ENCODE measurements at places on chromosomes 3 and 15.

- DNase-seq = peak; percentile 71
Measured at GRCh38 chr3:126472277-126473006, 3.2 kb downstream of the ZXDC start.

- no peak for DNase-seq
Measured at GRCh38 chr15:55320238-55320550, 1.2 kb downstream of the PIGB start.

DNA sequence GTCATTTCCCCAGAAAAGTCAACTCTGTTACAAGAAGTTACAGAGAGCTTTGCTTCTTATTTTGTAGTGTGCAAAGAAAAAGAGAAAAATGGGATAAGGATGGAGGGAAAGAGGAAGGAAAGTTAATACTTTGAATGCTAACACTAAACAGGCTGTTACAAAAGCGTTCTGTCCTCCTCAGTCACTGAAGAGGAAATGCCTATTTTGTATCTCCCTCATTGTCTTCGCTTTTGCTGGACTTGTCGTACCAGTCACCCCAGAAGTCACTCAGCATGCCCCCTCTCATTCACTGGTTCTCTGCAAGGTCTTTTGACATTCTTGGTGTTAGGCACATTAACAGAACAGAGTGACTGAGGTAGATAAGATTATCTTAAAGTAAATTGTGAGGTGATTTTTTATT is 129.6 kb downstream of the ALCAM start:
- DNase-seq = no peak

DNA sequence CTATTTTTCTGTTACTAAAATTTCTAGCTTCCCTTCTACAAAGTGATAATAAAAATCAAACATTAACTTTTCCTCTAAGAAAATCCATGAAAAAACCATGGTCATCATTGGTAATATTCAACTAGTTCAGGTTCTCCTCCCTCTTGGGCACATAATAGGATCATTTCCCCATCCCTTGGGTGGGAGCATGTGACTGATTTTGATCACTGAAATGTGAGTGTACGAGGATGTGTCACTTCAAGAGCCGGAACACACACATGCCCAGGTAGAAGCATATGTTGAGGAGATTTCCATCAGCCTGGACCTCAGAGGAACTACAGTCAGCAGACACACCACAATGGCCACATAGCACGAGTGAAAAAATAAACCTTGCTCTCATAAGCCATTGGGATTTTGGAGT is 36.1 kb downstream of the AP3S2 start:
- DNase-seq = no peak

DNA sequence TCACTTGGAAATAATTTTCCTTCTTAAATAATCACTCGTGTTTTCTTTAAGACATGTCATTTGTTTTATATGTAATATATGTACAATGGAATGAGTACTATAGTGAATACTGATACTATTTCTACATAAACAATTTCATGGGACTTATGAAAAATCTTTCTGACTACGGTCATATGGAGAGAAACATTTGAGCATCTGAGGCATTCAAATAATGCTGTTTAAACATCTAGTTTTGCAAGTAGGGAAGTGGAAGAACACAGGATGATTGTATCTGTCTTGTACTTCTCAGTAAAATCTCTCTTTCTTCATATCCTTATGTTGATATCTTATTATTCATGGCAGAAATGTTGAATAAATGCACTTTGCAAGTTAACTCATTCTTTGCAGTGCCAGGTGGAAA is 599.5 kb upstream of the KCNMB2 start:
- no peak for DNase-seq

DNA sequence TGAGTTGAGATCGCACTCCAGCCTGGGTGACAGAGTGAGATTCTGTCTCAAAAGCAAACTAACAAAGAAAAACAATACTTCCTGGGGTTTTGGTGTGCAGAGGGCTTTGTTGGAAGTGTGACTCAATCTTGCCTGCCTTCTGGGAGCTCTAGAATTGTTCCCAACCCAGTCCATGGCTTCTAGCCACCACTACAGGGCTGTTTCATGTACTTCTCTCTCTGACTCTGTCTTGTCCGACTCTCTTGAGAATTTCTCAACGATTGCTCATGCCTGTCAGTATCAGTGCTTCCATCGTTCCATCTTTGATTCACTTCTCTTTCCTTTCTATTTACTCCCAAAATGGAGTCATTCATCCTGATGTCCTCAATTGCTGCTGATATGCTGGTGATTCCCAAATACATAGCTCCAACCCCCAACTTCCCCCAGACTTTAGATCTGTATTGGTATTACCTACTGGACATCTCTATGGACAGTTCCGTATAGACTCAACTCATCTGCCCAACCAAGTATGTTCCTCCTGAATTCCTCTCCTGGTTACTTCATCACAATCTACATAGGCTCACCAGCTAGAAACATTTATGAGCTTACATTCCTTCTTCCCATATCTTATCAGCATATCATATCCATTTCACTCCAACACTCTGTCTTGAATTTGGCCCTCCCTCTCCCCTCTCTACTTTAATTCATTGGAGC is 1.8 kb upstream of the AP2M1 start:
- DNase-seq = no peak

DNA sequence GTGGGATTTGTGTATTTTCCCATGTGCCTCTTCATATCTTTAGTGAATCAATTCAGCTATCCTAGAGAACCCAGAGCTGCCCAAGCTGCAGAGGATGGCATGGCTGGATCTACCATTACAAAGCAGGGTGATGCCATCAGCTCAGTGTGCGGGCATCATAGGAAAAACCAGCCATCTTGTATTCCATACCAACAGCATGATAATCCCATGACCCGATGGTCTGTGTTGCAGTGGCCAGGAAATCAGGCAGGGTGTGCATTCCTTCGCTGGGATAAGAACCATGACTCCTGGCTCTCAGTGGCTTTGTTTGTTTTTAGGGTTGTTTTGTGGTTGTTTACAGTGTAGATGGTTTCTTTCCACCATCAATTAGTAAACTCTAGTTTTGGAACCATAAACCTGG is 36.0 kb downstream of the ARHGAP31 start:
- no peak for DNase-seq

DNA sequence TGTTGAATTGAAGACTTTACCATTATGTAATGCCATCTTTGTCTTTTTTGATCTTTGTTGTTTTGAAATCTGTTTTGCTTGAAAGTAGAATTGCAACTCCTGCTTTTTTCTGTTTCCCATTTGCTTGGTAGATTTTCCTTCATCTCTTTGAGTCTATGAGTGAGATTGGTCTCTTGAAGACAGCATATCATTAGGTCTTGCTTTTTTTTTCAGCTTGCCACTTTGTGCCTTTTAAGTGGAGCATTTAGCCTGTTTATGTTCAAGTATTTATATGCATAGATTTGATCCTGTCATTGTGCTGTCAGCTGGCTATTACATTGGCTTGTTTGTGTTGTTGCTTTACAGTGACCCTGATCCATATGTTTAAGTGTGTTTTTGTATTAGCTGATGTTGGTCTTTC is 131.8 kb downstream of the ZIC1 start:
- no peak for DNase-seq

GRCh38 chr15:92429378-92430068 is 35.8 kb downstream of the ST8SIA2 start:
- no peak for DNase-seq

DNA sequence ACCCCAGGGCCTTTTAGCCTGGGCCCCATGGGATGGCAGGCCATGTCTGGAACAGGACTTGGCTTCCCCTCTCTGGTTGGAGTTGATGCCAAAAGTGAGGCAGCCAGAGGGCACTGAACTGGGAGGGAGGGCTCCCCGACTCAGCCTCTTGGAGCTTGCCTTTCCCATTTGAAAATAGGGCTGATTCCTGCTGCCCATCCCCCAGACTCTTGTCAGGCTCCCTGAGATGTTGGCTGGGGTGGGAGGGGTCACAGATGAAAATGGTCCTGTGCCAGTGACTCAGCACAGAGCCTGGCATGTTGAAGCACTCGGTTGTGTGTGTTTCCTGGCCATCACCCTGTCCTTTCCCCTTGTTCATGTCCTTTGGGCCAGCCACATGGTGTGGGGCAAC is 6.6 kb downstream of the PPCDC start:
- no peak for DNase-seq

- no peak for DNase-seq
Measured at GRCh38 chr3:16476636-16477035, 36.9 kb downstream of the RFTN1 start.

- no peak for DNase-seq
Measured at GRCh38 chr3:56415652-56416051, 52.6 kb downstream of the ERC2 start.

DNA sequence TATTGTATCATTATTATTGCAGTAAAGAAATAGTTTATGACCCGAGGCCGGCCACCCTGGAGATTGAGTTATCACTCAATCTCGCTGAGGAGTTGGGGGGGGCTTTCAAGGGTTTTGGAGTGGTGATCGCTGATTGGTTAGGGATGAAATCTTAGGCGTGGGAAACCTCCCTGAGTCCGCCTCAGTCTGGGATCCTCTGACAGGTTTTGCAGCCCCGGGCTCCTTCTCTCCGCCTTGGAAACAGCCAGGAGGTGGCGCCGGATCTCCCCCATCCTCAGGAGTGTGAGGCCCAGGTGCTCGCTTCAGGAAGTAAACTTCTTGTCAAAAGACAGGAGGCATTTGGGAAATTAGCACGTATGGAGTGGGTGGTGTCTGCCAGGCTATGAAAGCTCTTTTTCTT is 41.1 kb upstream of the SEC61A1 start:
- DNase-seq = peak; percentile 50

DNA sequence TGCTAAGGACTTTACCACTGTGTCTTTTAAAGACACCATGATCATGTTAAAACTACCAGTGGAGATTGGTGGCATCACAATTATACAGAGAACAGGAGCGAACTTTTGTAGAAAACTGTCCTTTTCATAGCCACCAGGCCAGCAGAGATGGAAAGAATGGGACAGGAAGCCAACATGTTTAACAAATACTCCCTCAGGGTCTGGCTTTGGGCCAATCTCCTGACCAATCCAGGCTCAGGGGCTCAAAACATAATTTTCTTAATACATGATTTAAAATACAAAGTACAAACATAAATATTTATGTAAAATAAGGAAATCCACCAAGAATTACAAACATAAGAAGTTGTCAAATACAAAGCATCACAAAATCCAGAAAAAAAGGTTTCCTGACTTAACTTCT is 266.0 kb downstream of the VPS13C start:
- DNase-seq = no peak

- DNase-seq = no peak
Measured at GRCh38 chr3:54969652-54970051, 41.8 kb upstream of the LRTM1 start.

DNA sequence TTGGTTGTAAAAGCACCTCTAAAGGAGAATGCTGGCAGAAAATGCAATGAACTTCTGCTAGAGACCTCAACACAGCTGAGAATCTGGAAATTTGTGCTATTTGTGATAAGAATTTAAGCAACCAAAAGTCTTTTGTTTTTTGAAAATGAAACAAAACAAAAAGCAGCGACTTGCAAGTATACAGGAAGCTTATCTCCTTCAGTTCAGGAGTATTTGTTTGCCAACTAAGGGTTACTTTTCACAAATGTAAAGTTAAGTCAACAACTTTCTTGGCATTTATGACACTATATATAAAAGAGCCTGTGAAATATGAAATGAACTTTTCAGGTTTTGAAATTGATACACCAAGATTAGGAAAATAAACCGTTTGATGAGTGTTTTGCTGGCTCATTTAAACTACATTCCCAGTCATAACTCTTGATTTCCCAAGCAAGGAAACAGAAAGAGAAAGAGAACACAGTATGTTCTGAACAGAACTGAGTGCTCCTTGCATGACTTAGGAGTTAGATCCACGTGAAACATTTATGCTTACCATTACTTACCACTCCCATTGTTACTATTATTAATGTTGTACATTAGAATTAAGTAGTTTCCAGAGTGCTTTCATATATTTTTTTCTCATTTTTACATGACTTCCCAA is 92.3 kb upstream of the COL8A1 start:
- no peak for DNase-seq

DNA sequence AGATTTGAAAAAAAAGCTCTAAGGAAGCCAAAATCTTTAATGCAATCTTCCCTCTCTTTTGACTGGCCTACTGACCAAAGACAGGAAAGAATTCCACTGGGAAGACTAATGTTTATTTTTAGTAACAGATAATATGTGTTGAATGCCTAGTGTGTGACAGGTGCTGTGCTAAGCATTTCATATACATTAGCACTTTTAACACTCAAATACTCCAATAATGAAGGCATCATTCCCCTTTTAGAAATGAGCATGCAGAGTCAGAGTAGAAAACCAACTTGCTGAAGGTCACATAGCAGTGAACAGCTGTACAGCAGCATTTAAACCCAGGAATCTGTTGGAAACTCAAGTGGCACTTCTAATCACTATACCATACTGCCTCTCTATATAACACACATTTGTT is 170.6 kb downstream of the MINAR1 start:
- DNase-seq = no peak

DNA sequence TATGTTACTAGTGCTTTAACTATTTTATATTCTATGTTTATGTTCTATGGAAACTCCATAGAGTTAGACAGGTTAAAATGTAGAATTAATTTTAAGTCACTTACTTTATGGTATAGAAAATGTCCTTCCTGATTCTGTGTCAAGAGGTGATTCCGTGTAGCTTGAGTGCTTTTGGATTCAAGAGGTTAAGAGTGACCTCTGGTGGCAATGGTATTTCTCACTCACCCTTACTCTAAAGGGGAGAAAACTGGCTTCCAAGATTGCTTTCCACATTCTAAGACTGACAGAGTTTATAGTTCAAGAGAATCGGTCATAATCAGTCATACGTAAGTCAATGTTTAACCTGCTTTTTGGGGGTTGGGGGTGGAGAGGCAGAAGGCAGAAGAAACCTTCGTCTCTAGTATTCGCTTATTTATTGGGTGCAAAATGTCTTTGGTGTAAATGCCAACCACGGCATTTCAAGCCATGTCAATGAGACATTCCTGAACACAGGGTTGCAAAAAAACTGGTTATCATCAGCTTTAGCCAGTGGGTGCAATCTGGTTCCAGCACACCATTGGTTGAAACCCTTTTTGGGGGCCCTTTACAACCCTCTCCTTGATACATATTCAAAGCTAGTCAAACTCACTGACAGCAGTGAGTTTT is 92.0 kb upstream of the VGLL3 start:
- DNase-seq = no peak

GRCh38 chr3:13480340-13481318 is 523 bp downstream of the HDAC11 start:
- no peak for DNase-seq

GRCh38 chr15:74785194-74786032 is 3.5 kb downstream of the CSK start:
- DNase-seq = no peak

- no peak for DNase-seq
Measured at GRCh38 chr15:39887832-39888231, 32.2 kb downstream of the GPR176 start.

DNA sequence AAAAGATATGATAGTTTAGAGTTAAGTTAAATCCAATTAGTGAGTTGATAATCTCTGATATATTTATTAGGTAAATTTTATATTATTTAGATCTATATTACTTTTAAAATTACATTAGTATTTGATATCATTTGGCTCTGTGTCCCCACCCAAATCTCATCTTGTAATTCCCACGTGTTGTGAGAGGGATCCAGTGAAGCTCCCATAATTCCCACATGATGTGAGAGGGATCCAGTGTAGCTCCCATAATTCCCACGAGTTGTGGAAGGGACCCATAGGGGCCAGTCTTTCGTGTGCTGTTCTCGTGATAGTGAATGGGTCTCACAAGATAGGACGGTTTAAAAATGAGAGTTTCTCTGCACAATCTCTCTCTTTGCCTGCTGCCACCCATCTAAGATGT is 1183.6 kb downstream of the NSUN3 start:
- no peak for DNase-seq

GRCh38 chr3:165636684-165637015 is 200.6 kb downstream of the BCHE start:
- no peak for DNase-seq
